Fibroblast of upper back skin (primary cell): ENCODE measurements at places on chromosomes 1 and 21.
A peak's percentile ranks its signal among the peaks of the same experiment; 100 is the strongest.

- no peak for DNase-seq
Measured at GRCh38 chr21:17697473-17697872, 84.8 kb upstream of the BTG3 start.

DNA sequence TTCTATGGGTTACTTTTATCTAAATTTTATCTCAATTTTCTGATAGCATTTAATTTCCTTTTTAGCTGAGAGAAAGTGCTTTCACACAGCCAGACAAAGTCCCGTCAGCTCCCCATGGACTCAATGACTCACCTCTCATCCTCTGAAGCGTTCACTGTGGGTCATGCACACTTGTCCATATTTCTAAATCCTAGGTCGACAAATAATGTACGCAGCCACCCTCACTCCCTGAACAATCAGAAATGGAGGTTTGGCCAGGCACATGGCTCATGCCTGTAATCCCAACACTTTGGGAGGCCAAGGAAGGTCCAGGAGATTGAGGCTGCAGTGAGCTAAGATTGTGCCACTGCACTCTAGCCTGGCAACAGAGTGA lies 42.4 kb upstream of the COA6 start:
- peak; percentile 11 for DNase-seq

DNA sequence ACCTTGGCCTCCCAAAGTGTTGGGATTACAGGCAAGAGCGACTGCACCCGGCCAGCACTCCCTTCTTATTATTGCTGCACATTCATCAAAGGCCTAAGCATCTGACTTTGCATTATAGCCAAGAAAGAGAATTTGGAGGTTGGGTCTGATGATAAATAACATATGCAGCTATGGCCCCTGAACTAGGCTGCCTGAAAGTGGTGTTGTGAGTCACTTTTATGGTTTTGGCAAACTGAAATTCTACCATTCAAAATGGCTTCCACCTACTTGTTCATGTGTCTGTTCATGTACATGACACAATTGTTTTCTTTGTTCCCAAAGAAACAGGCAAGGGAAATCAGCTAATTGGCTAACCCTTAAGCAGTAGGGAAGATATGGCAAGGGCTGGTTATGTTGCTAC lies 25.0 kb upstream of the UAP1 start:
- peak; percentile 83 for DNase-seq

DNA sequence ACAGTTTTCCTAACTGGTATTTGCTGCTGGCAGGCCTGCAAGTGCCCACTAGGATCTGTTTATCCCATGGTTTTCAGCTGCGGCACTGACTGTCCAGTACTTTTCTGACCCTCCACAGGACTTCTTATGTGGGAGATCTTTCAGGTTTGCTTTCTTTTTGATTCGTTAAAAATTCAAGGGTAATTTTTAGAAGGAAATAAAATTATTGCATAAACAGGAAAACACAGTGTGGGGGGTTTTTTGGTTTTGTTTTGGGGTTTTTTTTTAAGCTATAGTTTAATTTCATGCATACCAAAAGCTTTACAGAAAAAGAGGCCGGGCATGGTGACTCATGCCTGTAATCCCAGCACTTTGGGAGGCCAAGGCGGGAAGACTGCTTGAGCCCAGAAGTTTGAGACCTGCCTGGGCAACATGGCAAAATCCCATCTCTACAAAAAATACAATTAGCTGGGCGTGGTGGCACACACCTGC lies 3.6 kb downstream of the NIBAN1 start:
- peak; percentile 72 for DNase-seq

- no peak for DNase-seq
Measured at GRCh38 chr1:154622503-154623039, 14.6 kb upstream of the ADAR start.

DNA sequence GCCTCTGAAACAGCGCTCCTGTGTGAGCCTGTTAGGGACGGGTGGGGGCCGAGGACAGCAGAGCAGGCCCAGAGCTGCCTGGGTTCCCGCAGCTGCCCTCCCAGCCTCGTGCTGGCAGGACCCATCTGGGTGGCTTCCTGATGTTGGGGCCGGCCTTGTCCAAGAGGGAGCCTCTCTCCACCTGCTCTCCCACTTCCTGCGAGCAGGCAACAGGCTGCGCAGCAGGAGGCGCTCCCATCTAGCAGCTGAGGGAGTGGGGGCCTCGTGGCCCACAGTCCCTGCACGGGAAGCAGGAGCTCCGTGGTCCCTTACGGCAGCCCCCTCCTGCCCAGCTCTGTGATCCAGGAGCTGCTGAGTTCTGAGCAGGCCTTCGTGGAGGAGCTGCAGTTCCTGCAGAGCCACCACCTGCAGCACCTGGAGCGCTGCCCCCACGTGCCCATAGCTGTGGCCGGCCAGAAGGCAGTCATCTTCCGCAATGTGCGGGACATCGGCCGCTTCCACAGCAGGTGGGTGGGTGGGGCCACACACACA lies 68.0 kb downstream of the TRIM11 start:
- DNase-seq: no peak

- no peak for DNase-seq
Measured at GRCh38 chr1:24871306-24871901, 58.7 kb downstream of the RUNX3 start.

DNA sequence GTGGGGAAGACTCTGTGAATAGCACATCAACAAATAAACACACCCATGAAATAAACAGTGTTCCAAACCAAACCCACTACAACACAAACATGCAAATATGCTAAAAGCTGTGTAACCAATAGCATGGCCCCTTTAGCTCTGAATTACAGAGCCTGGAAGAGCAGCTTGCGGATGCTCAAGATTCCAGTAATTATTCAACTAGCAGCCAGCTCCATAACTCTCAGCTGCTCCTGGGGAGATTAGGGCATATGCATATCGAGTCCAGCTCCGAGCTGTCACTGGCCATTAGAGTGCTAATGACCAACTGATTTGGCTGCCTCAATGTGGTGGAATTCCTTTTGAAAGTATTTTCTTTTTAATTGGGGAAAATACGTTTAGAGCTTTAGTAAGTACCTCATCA lies 207.1 kb downstream of the HHAT start:
- DNase-seq: no peak

DNA sequence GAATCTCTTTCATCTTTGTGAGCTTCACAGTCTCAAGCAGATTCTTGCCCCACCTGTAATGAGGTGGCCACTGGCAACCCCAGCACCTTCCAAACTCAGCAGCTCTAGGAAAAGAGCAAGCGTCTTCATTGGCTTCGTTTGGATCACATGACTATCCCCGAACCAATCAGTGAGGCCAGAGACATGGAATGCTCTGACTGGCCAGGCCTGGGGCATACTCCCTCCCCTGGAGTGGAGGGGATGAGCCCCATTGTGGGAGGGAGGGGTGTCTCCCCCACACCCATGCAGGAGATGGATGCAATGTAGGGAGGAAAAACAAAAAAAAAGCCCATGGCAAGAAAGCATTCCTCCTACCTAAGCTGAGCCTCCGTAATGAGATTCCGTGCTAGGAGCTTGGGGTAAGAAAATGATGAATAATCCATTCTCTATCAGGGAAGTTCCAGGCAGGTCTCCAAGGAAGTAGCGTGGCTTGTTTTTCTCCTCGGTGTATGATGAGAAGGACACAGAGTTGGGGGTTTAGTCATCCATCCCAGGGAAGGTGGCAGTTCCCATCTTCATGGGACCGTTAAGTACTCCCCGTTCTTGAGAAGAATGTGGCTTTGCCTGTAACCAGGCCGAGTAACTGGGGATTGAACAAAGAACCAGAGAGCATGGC lies 32.7 kb downstream of the FHAD1 start:
- no peak for DNase-seq

DNA sequence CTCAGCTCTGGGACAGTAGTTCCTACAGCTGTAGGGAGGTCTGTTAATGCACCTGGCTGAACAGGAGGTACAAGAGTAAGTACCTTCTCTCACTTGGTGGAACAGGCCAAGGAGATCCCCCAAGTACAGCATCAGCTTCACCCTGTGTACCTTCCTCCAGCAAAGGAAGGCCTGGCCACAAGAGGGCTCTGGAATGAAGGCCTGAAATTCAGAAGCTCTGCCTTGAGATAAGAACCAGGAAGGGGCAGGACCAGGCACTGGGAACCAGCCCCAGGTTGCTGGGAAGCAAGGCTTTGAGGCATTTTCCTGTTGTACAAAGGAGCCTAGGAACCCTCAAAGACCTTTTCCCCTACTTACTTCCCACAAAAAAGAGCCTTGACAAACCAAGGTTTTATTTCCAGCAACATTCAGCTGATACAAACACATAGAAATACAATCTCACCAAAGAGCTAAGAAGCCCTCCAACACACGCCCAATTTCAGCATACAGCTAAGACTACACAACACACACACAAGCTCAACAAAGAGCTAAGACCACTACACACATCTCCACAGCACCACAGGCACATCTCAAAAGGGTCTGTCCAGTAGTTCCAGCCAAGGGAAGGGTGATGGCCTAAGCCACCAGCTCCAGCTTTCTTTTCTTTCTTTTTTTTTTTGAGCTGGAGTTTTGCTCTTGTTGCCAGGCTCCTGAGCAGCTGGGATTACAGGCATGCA lies 23.5 kb downstream of the F11R start:
- peak; percentile 50 for DNase-seq

GRCh38 chr1:15139654-15140350 lies 13.7 kb upstream of the TMEM51 start:
- DNase-seq: no peak

- peak; percentile 32 for DNase-seq
Measured at GRCh38 chr1:30675761-30676160, 47.6 kb downstream of the MATN1 start.

DNA sequence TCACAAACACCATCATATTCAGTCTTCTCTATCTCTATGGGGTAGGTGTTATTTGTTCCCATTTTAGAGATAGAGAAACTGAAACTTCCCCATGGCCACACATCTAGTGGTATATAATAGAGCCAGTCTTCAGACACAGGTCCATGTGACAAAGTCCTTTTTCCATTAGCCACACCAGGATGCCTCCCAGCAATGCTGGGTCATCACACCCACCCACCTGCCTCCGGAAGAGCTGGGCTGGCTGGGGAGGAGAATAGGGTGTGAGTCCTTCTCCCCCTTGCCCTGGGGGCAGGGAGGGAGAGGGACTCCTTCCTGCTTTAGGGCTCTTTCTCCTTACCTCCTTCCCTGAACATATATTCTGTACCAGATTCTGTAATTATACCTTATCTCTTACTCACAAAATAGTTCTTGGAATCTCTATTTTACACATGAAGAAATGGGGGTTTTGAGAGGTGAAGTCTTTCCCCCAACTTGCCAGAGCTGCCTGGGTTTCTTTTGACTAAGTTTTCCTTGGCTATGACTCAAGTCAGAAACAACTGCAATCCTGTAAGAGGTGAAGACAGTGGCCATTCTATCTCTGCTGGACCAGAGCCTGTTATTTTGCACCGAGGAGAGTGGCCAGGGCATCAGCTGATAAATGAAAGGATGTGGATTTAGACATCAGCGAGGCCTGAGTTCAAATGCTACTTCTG lies 30.0 kb downstream of the SOX13 start:
- DNase-seq: no peak

DNA sequence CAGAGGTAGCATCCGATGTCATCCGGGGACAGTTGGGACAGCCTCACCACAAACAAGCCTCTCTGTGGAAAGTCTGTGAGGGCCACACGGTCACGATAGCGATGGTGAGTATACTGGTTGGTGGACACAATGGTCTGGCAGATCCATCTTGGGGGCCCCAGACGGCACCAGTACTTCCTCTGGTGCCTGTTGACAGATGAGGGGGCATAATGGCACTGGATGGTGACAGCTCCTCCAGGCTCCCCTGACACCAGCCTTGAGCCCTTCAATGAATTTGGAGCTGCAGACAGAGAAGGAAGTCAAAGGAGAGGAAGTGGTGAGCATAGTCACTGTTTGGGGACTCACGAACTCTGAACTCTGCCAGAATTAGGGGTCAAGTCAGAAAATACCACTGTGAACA lies 8.0 kb downstream of the FCAMR start:
- DNase-seq: no peak

DNA sequence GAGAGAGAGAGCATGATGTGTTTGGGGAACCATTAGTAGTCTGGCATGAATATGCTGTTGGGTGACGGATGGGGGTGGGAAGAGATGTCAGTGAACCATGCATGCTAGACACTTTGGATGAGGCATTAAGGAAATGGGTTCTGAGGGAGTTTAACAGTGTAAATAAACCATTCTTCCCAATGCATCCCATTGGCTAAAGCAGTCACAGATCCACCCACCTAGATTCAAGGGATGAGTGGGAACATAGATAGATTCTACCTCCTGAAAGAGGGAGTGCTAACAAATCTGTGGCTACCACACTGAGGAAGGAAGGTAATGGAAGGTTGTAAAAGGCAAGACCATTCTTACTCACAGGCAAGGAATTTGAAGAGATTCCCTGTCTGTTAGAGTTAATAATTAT lies 129.8 kb upstream of the CACNA1E start:
- DNase-seq: no peak

- peak; percentile 21 for DNase-seq
Measured at GRCh38 chr1:68228851-68229250, 3.5 kb downstream of the WLS start.

GRCh38 chr21:15144026-15144425 lies 79.2 kb upstream of the NRIP1 start:
- DNase-seq: no peak

- DNase-seq: no peak
Measured at GRCh38 chr1:190399233-190399632, 78.4 kb downstream of the BRINP3 start.

GRCh38 chr1:237032029-237032428 lies 10.0 kb upstream of the RYR2 start:
- DNase-seq: no peak

DNA sequence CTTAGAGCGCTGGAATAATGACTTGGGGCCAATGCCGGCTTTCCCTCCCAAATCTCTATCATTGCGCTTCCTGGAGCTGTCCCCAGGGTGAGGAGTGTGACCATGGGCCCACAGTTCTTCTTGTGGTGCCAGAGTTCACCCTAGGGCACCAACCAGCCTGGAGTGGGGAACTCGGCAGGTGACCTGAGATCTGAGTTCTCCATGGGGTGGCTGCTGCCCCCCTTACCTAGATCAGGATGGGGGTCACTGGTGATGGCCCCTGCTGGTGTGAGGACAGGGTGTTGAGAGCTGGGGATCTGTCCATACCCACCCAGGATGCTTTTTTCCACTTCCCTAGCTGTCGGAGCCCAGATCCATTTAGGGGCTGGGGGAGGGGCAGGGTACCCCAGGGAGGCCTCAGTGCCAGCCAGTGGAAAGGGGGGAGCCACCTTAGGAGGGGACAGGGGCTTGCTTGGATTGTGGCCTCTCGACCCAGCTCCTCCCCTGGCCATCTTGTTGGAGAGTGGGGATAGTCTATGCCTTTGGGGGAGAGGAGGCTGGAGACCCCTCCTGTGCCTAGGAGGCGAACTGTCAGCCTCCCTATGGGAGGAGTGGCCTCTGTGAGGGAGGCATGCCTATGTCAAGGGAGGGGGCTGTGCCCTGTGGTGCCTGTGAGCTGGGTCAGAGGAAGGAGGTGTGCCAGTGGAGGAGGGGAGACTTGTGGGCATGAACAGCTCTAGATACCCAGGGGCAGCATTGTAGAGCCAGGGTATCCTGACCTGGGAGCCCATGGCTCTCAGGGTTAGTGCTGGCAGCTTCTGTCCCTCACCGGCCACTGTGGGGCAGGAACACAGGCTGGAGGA lies 1.7 kb downstream of the FOXO6 start:
- DNase-seq: no peak

GRCh38 chr1:176601348-176601747 lies 138.4 kb downstream of the PAPPA2 start:
- DNase-seq: peak; percentile 47

GRCh38 chr1:63739452-63739851 lies 34.4 kb upstream of the ROR1 start:
- DNase-seq: no peak

GRCh38 chr1:37437087-37437486 lies 37.3 kb upstream of the ZC3H12A start:
- DNase-seq: no peak

- no peak for DNase-seq
Measured at GRCh38 chr1:210117681-210118170, 114.9 kb upstream of the SERTAD4 start.

GRCh38 chr1:195951313-195951712 lies 656.9 kb downstream of the KCNT2 start:
- no peak for DNase-seq
